ENCODE measurements at places on chromosomes 7 and 10.

DNA sequence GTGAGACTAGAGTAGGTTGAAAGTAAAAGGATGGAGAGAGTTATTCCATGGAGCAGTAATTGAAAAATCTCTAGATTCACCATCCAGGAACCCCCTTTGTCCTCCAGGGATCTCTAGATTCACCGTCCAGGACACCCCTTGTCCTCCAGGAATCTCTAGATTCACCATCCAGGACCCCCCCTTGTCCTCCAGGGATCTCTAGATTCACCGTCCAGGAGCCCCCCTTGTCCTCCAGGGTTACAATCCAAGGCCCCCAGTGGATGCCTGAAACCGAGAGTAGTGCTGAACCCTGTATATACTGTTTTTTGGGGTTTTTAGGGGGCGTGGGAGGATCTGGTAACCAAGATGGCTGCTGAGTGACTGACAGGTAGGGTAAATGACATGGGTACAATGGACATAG lies 38.3 kb upstream of the PPP2R2D start:
- no peak for DNase-seq

DNA sequence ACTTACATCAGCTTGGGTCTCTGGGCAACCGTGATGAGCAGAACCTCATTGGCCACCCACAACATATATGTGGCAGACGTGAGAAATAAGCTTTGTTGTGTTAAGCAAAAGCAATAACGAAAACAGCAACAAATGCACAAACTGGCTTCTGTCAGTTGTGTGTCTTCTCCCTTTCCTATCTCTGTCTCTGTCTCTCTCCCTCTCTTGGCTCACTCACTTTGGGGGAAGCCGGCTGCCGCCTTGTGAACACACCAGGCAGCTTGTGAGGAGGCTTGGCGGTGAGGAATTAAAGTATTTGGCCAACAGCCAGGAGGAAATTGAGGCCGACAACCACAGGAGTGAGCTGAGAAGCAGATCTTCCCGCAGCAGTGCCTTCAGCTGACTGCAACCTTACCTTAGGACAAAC lies 21.9 kb upstream of the CDCA7L start:
- DNase-seq, result no peak

DNA sequence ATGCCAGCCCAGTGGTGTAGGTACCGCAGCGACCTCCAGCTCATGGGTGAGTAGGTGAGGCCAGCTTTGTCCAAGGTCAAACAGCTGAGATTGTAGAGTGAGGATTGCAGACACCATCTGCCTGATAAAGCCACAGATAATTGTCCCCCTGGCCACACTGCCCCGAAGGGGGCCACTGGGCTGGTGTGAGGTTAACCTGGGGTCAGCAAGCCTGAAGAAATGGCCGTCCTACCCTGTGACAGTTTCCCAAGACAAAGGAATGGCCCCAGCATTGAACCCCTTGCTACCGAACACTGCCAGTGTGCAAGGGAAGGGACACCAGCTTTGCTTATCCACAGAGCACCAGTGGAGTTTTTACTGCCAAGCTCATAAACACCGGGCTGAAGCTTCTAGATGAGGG lies 23.0 kb downstream of the ECHDC3 start:
- DNase-seq, result no peak

GRCh38 chr7:139838276-139838675 lies 9.2 kb downstream of the TBXAS1 start:
- DNase-seq, result no peak

- DNase-seq, result no peak
These were observed 186.0 kb upstream of the MGMT start for GRCh38 chr10:129280908-129281586.

DNA sequence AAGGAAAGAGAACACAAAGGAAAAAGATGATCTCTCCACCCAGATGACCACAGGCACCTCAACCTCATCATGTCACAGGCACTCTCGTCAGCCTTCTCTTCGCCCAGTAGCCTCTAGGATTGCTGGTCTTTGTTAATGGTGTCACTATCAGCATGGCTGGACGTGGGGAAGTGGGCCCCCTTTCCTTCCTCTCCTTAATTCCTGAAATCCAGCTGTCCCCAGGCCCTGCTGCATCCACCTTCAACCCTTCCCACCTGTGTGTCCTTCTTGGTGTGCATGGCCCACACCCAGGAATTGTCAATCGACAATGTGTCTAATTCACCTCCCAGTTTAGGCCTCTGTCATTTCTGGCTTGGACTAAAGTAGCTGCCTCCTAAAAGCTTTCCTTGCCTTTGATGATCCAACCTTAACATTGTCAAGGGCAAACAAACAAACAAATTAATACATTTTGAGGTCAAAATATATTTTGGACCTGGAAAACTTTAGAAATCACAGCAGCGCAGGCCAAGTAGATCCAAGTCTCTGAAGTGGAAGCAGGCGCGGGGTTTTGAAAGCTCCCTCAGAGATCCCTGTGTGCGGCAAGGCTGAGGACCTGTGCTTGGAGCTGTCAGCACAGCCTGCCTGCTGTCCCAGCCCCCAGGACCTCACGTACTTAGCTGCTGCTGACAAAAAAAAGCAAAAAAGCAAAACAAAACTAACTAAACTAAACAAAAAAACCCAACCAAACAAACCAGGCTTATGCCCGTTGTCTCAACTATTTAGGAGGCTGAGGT lies 193.3 kb upstream of the LYZL2 start:
- no peak for DNase-seq
